ENCODE measurements at places on chromosomes 5 and 9. TPM values are rescaled to one million over a fixed set of nuclear protein-coding genes. Genes with fewer than 3 reads are reported as not detected.

Gene CENPK
- 0.25 TPM for total RNA-seq

Gene RNF183
- 0.20 TPM for total RNA-seq

Gene ZNF462
- 2.2 TPM for total RNA-seq

Gene PCA3
- total RNA-seq: 0.60 TPM

Gene DDX41
- 43.2 TPM for total RNA-seq

Gene FOXD1
- not detected for total RNA-seq

DNA sequence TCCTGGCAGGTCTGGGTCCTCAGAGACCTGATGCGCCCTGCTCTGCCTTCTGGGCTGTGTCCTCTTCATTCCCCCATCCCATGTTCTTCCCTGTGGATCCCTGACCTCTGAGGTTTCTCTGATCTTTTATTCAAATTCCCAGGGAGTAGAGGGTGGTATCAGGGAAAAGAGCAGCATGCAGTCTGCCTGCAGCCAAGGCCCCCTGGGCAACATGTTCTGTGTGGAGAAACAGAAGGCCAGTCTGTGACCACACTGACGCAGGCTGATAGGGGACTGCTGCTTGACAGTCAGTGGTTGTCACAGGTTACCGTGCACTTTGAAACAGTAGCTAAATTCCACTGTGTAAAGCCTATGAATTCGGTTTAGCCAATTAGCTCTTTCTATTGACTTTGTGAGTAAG lies 156.6 kb upstream of the IRX2 start:
- peak; percentile 11 for DNase-seq

DNA sequence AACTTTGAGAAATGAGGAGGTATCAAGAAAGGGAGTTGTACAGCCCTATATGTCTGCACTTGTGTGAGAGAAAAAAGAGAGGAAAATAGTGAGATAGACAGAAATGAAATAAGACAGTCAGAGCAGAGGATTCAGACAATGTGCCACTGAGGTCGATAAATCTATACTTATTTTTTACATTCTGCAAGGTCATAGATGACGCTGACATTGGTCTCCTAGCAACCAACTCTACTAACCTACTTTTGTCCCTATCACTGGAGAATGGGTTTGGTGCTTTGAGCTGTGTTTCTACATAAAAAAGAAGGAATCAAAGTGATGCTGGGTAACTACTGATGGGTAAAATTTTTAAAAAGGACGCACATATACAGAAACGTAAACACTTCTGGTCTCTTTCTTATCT lies 573.3 kb upstream of the RORB start:
- no peak for DNase-seq

GRCh38 chr9:90099262-90099963 lies 494.6 kb downstream of the GADD45G start:
- no peak for DNase-seq

Measured in left lobe of liver (tissue), 2 donors.